ENCODE measurements at places on chromosomes 12 and 14. TPM values are rescaled to one million over a fixed set of nuclear protein-coding genes. Genes with fewer than 3 reads are reported as not detected.
A peak's percentile ranks its signal among the peaks of the same experiment; 100 is the strongest.

GRCh38 chr12:76113800-76114757, 29.6 kb upstream of the NAP1L1 start:
- DNase-seq = no peak

GRCh38 chr14:24892497-24893051, 157.4 kb downstream of the STXBP6 start:
- DNase-seq = no peak

- DNase-seq = no peak
Observed at GRCh38 chr12:87348071-87348470, 681.1 kb downstream of the C12orf50 start.

DNA sequence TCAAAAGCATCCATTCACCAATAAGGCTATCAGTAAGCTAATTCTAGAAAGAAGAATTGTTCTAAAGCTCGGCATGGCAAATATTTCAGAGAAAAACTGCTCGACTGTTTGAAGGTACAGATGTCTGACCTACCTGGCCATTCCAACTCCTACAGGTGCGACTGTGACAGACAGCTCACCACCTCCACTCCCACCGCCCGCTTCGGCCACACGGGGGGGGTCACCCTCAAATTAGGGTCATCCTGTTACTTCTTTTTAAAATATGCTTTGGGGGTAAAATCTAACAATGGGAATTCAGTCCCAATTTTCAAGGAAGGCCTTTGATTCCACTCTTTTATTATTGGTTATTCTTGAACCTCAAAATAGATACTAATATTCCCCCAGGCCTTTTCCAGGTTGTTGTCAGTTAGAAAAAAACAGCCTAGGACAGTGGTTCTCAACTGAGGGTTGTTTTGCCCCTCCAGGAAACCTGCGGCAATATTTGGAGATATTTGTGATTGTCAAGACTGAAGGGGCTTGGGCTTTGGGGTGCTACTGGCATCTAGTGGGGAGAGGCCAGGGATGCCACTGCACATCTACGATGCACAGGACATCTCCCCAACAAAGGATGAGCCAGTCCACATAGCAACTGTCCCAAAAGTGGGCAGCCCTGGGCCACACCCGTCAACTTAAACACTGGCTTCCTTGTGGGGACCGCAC, 81.2 kb downstream of the BCL11B start:
- DNase-seq = no peak

- DNase-seq = no peak
Observed at GRCh38 chr14:23186913-23187654, 3.6 kb upstream of the SLC7A8 start.

- DNase-seq = no peak
Observed at GRCh38 chr14:61557854-61558253, 137.5 kb upstream of the HIF1A start.

- no peak for DNase-seq
Observed at GRCh38 chr14:24057271-24057670, 5.5 kb downstream of the CARMIL3 start.

DNA sequence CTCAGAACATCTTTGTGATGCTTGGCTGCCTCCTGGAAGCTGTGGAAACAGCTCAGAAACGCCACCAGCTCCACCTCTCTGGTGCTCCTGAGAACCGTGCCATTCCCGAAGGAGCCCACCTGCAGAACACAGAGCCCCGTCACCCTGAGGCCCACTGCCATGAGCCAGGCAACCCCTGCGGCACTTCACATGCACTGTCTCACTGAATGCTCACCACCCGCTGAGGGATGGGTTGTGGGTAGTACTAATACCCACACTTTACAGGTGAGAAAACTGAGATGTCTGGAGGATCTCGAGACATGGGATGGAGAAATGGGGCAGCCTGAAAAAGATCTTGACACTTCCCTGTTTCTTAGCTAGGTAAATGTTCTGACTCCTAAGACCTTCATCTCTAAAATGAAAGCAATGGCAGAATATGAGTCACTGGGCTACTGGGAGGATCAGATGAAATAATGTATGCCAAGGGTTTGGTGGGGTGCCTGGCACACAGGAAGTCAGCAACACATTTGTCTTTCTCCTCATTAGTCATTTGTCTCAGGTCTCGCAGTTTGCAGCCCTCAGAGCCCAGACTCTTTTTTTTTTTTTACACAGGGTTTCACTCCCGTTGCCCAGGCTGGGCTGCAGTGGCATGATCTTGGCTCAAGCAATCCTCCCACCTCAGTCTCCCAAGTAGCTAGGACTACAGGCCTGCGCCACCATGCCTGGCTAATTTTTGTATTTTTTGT, 5.3 kb downstream of the OASL start:
- no peak for DNase-seq

- no peak for DNase-seq
Observed at GRCh38 chr14:78902010-78902623, 731.9 kb downstream of the NRXN3 start.

DNA sequence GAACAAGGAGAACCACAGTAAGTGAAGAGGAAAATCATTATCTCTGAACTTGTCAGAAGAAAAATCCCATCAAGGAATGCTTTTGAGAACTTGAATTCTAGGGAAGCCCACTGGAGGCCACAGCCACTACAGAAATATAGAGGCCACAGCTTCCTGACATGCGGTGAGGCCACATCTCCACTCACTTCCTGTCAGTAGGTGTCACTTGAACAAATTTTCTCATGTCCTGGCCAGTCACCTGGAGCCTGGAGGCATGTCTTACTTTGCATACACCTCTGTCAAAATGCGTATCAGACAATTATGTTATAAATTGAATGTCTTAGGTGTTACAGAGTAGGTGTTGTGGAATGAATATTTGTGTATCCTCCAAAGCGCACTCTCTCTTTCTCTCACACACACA, 370.3 kb downstream of the DAD1 start:
- no peak for DNase-seq

DNA sequence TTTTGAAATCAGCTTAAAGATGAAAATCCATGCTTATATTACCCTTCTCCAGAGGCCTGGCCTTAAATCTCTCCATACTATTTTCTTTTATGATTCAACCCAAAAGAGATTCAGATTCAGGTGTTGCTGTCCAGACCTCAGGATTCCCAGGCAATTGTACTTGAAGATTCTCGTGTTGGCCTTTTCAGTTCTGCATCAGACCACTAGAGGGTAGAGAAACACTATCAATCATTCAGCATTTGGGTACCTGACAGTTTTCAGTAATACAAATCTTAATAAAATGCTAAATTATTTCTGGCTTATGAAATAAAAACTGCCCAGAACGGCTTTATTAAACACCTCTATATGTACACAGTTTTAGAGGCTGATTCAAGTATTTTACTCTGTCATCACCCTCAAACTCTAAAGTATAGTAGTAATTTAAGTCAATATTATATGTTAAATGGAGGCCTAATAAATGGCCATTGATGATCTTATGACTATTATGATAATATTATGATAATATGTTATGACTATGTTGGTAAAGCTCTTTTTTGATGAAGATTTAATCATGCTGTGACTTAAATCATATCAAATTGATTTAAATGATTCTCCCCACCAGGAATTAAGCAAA, 301.1 kb downstream of the DUSP6 start:
- peak; percentile 37 for DNase-seq

GRCh38 chr14:65079768-65080167, 22.5 kb downstream of the MAX start:
- no peak for DNase-seq

DNA sequence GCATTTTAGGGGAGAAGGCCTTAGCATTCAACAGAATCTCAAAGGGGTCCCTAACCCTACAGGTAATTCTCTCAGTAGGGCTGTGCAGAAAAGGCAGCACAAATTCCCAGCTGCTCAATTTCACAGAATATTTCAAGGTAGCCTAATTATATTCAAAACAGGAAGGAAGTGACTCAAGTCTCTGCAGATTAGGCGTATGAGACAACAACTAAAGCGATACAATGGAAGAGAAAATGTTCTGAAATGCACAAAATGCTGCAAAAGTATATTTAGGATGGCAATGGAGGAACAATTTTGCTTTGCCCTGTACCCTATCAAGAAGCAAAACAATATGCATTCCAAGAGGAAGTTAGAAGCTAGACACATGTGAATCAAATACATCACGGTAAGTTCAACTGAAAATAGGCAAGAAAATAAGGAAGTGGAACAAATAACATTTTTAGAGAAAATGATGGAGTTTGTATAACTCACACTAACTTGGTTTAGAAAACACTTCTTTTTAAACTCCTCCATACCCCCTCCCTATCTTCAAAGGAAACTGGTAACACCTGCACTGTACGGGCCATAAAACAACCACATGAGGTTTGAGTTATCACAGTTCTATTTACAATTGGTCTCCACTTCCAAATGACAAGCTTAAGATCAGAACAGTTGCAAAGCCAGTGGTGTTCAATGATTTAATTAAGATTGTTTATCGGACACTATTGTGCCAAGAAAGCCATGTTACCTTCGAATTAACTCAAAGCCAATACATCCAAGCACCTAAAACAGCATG, 1.6 kb downstream of the GIT2 start:
- DNase-seq = no peak

GALNT9 gene
- 2.4 TPM for total RNA-seq

ZC2HC1C gene
- 1.5 TPM for total RNA-seq

LGR5 gene
- 2.0 TPM for total RNA-seq

OR6C76 gene
- total RNA-seq = not detected

KLRC1 gene
- 2.4 TPM for total RNA-seq

UNC79 gene
- total RNA-seq = 1.1 TPM

ZDHHC22 gene
- 0.16 TPM for total RNA-seq

APPL2 gene
- 51.0 TPM for total RNA-seq
